ENCODE measurements at places on chromosomes 4 and X.
A peak's percentile ranks its signal among the peaks of the same experiment; 100 is the strongest.

DNA sequence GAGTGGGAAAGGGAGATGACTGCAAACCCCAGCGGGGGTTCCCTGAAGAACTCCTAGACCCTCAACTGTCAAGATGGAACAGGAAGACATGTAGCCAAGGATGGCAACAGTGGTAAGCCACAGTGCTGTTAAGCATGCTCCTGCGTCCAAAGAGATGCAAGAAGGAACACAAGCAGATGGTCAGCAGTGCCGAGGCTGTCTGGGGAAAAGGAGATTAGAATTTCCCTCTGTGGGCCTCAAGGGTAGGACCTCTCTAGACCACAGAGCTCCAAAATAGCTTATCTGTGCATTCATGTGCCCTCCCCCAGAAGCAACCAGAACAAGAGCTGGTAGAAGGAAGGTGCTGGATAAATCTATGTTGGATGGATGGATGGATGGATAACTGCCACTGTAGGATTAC is 82.0 kb upstream of the CPEB2 start:
- no peak for DNase-seq

- no peak for DNase-seq
These were observed 423.0 kb upstream of the FAM241A start for GRCh38 chr4:111722213-111722720.

DNA sequence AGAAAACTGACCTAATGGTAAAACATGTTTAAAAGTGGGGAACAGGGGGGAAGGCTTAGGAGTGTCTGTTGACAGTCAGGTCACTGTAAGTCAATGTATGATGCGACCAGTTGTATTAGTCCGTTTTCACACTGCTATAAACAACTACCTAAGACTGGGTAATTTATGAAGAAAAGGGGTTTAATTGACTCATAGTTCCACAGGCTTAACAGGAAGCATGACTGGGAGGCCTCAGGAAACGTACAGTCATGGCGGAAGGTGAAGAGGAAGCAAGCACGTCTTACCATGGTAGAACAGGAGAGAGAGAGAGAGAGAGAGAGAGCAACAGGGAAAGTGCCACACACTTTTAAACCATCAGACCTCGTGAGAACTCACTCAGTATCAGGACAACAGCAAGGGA is 13.0 kb upstream of the PLAC1 start:
- no peak for DNase-seq

GRCh38 chrX:54043056-54043455 is 1.2 kb downstream of the PHF8 start:
- DNase-seq: no peak

GRCh38 chr4:60683973-60684372 is 516.2 kb upstream of the ADGRL3 start:
- DNase-seq: no peak

DNA sequence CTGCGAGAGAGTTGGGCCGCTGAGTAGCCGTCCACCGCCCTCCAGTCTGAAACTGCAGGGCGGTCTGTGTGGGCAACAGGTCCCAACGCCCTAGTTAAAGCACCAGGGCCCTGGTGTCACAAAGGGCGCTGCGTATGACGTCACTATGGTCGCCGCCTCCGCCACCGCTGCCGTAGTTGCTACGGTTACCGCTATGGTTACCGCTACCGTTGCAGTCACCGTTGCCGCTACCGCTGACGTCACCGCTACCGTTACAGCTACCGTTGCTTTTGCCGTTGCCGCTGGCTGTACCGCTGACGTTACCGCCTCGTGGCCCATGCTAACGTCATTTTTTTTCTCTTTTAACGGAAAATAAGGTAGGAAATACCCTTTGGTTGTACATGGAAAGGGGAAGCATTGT is at the start of gene PPP1R2C:
TSS of gene PPP1R2C (minus strand) at position 68 of the 400 bp plus-strand sequence. CDS start 84 bp downstream, outside the sequence.
- no peak for DNase-seq

- no peak for DNase-seq
These were observed 110.7 kb downstream of the GPR143 start for GRCh38 chrX:9654929-9655328.

- DNase-seq: no peak
These were observed 23.1 kb downstream of the SEL1L3 start for GRCh38 chr4:25839687-25840086.

- no peak for DNase-seq
These were observed 31.0 kb downstream of the UNC5C start for GRCh38 chr4:95517576-95518345.

DNA sequence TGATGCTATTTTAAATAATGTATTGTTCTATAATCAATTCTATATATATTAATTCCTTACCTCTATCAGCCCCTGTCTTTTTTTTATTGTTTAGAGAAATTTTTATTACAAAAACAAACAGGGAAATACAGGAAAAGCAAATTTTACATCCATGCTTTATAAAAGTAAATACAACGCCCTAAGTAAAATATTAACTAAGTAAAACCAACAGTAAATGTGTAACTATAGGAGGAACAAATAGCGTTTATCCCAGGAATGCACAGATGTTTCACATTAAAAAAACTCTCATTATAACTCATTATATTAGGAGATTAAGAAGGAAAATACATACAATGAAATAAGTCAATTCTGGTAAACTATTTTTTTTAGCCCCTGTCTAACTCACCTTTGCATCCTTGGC is 8.2 kb upstream of the ITM2A start:
- DNase-seq: no peak

GRCh38 chr4:186758929-186759682 is 35.5 kb upstream of the FAT1 start:
- DNase-seq: no peak

DNA sequence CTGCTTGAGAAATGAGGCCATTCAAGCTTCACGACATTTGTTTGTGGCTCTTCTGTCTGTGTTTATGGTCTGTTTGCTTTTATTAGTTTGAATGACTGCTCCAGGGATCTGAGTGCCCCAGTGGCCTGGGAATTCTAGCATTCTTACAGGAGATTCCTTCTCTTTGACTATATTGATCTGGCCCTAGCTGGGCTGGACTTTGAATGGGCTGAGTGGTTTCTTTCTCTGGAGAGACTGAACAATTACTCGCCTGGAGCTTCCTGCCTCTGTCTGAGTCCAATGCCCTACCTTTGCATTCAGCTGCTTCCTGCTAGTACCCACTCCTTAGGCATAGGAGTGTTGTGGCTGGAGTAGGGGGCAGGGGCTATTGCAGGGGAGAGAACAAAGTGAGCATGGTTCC is 51.2 kb upstream of the EDA start:
- no peak for DNase-seq

DNA sequence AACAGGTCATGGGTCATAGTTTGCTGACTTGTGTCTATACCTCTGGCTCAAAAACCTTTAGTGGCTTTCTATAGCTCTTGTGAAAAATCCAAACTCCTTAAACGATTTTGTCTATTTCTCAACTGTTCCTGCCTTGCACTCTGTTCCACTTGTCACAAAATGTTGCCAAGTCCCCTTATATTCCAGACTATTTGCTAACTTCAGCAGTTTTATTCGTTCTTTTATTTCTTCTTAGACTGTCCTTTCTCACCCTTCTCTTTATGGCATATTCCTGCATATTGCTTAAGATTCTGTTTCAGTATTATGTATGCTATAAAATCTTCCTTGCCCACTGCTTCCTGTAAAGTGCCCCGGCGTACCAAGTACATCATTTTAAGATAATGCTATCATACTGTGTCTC is 80.8 kb downstream of the RAB28 start:
- DNase-seq: no peak

DNA sequence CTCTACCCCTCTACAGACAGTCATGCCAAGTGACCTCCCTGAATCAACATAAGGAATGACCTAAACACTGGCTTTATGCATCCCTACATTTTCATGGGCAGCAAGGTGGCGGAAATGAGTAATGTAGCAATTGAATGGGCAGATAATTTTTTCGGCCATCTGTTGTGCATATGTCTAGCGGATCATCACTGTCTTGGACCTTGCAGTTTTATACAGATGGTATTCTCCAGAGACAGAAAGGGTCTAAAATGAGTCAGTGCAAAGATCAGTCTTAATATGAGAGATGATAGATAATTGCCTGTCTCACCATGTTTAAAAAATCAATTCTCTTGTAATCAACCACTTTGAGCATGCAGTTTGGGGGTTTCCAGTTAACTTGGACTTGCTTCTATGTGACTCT is 177.3 kb upstream of the DKK2 start:
- no peak for DNase-seq

GRCh38 chrX:110915111-110915510 is 119.5 kb upstream of the CHRDL1 start:
- DNase-seq: peak; percentile 80

DNA sequence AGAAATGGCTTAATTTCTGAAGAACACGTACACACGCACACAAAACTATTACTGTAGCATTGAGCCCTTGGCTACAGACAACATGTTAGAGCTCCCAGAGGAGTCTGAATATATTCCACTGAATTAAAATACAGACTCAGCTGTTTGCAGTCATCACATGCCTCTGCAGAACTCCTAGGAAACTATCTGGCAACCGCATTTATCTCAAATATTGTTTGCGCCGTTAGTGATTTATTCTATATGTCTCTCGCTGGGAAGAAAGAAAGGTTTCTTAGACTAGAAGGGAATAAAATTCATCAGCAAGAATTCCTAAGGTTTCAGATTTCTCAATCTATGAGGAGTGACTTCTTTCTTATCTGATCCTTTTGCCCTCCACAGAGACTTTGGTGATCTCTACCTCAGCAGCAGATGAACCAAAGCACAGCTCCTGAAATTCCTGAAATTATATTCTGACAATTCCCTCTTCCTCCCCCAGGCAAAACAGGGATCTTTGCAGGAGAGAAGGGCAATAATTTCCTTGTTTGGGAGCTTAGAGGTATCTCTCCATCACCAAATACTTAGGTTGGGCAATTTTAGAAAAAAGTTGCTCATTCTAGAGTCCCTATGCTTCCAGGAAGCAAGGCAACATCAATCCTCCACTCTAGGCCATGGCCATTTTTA is 199.2 kb downstream of the APBB2 start:
- DNase-seq: no peak

DNA sequence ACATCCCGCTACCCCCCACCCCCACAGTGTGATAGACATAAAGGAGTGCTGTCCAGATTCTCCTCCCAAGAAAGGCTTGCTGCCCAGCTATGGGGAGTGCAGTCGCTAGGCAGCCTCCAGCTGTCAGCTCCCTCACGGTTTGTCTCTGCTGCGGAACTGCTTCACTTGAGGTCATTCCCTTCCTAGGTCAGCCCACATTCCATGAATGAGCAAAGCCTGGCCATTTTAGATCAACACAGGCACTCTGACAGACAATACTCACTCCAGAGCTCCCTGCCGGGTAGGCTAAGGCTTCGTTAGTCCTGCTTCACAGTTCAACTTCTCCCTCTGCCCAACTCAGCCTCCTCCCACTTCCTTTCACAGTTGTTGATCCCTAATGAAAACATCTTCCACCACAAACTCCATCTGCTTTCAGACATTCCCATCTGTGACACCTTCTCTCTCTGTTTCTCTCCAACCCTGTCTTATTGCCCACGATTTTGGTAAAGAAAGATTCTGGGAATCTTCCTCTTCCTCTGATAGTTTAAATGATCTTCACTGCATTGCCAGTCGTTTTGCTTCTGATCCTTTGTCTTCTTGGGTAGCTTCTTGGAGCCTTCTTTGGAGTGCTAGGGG is 318.9 kb upstream of the F9 start:
- DNase-seq: no peak

DNA sequence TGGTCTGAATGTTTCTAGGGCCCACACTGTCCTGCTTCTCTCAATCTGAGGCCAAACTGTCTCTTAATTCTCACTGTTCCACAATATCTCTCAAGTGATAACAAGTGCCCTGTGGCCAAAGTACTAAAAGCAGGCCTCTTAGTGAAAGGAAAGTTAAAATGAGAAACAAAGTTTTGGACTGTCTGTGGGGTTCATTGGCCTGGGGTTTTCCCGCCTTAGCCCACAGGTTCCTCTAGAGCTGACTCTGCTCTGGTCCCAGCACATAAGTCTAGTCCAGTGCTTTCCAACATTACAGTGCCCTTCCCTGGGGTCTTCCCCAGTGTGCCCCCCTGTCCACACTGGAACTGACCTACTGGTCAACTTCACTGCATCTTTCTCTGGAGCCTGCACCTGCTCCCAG is 6.3 kb downstream of the MAGEB1 start:
- no peak for DNase-seq

GRCh38 chr4:152780267-152780778 is 569 bp downstream of the ARFIP1 start:
- peak; percentile 30 for DNase-seq

GRCh38 chr4:55635282-55635681 is 816 bp downstream of the NMU start:
- no peak for DNase-seq

DNA sequence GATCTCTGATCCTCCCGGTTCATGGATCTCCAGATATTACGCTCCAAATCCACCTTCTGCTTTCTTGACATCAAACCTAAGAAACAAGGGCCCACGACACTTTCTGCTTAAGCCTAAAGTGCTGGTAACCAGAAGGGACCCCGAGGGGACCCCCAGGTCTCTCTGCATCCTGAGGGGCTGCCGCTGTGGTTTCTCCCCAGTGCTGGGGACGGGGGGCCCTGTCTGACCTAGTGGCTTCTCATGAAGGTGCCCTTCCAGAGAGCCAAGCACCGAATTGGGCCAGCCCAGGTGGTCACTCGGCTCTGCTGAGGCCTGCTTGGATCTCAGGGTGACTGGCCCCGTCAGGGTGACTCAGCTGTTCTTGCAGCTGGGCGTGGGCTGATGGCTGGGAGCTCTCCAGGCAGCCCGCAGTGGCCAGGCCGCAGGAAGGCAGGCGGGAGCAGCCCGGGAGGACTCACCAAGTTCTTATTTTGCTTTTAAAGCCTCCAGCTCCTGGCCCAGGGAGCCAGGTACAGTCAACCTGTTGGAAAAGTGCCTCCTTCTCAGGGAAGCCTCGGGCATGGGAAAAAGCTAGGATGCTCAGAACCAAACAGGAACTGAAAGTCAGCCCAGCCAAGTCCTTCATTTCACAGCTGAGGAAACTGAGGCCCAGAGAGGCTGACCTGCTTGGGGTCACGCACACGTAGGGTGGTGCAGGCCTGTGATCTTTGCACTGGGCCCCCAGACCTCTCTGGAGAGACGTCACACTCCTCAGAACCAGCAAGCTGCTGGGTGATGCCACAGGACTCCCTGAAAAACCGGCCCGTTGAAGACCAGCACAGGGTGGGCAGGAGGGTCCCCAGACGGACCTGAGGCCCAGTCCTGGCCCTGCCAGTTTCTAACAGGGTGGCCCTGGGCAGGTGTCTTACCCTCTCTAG is 16.7 kb downstream of the BLOC1S4 start:
- DNase-seq: peak; percentile 94

GRCh38 chrX:100609591-100609990 is 24.9 kb downstream of the TNMD start:
- DNase-seq: peak; percentile 1

- no peak for DNase-seq
These were observed 545.7 kb upstream of the AGA start for GRCh38 chr4:177987896-177988295.

All from fibroblast of gingiva (primary cell).